ENCODE measurements at places on chromosomes 13 and 19.

DNA sequence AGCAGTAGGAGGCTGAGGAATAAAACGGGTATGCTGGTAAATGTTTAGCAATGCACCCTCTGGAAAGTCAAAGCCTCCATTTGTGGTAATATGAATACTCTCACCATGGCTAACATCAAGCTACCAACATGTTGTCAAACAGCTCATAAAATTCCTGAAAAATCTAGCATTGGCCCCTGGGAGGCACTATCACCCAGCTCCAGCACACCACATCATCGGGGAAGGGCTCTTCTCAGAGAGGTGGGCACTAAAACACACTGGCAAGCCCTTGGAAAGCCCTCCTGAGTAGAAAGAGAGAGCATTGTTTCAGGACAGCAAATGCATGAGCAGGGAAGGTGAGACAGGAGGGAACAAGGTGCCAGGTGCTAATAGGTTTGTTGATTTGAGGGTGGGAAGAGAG, 53.9 kb upstream of the FLT1 start:
- DNase-seq: no peak

DNA sequence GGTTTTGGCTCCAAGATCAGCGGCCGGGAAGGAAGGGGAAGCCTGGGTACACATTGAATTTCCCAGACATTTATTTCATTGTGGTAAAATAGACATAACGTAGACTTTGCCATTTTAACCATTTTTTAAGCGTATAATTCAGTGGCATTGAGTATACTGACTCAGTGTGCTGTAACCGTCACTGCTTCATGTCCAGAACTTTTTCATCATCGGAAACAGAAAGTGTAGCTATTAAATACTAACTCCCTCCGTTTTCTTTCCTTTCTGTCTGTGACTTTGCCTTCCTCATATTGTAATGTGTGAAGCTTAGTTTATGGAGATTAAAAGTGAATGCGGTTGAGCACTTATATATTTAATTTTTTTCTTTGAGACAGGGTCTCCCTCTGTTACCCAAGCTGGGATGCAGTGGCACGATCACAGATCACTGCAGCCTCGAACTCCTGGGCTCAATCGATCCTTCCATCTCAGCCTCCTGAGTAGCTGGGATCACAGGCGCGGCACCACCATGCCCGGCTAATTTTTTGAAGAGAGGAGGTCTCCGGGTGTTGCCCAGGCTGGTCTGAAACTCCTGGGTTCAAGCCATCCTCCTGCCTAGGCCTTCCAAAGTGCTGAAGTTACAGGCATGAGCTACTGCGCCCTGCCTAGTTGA, 1.4 kb downstream of the HNRNPM start:
- no peak for DNase-seq

DNA sequence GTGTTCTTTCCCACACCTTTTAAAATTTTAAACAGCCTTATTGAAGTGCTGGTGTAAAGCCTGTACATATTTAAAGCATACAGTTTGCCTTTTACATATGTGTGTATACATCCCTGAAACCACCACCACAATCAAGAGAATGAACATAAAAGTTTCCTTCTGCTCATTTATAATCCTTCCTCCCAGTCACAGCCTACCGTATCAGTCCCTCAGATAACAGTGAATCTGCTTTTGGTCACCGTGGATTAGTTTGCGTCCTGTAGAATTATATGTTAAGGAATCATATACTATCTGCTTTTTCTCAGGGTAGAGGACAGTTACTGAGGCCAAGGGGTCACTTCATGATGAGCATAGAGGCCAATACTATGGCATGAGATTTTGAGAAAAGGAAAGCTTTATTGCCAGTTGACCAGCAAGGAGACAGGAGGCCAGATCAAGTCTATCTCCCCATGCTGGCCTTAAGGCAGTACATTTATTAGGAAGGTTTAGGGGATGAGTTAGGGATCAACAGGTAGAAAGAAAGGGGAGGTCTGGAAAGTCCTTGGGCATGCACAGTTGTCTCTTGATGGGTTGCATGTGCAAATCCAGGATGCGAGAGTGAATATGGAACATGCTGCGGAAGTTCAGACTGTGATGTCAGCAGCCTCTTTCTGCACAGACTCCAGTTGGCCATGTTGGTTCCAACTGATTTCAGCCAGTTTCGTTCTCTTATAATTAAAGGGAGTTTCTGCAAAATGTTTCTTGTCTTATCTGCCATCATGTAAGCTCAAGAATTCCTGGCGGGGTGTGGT, 36.3 kb upstream of the LSM14A start:
- DNase-seq: no peak

GRCh38 chr19:13861392-13861713, 15.6 kb upstream of the NANOS3 start:
- DNase-seq: no peak

DNA sequence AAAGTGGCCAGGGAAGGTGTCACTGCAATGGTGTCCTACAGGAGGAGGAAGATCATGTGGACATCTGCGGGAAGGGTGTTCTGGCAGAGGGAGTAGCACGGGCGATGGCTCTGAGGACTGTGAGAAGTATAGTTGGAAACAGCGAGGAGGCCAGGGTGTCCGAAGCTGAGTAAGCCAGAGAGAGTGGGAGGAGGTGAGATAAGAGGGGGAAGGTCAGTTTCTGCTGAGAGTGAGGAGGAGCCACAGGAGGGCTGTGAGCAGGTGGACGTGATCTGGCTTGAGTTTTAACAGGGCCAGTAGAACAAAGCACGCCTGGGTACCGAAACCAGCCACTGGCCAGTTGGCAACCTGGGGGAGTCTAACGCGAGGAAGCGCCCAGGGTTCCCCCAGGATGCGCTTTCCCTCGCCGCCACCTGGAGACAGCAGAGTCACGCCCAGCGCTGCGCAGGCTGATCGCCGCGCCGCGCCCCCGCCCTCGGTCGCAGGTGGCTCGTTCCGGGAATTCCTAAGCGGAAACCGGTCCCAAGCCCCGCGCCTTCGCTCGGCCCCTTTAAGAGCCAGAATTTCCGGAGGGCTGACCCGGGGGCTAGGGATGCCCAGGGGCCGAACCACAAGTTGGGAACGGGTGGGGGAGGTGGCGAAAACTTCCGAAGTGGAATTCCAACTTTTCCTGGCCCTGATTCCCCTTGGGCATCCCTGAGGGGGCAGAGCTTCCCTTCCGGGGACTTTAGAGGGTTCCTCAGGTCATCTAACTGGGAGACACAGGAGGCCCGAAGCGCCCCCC, 1.1 kb upstream of the LSR start:
- DNase-seq: peak; percentile 69

GRCh38 chr13:59490651-59491050, 673.1 kb downstream of the DIAPH3 start:
- DNase-seq: no peak

DNA sequence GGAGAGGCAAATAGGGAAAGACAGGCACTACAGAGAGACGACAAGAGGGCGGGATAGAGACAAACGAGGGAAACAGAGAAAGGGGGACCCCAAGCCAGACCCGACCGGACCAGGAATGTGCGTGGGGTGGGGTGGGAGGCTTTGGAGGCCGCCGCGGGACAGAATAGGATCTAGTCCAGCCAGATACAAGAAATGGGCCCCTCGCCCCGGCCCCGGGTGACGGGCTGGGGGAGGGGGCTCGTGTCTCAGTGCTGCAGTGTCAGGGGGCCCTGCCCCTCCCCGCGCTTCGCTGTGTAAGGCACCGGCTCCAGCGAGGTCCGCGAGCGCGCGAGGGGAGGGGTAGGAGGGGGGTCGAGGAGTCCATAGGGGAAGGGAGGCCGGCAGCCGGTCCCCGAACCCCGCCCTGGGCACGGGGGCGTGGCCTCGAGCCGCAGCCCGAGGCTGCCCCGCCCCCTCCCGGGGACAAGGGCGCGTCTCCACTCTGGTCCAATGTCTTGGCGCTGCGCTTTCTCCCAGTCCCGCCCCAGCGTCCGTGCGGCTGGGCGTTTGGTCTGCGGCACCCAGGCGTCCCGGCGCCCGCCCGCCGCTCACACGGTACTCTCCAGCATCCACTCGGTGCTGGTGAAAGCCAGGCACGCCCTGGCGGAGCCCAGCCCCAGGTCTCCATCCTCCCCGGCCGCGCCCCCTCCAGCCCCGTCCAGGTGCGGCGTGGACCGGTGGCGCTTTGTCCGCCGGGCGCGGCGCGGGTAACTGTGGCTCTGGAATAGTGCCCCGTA, 11.0 kb downstream of the IFNL1 start:
- no peak for DNase-seq
